Prostate gland (tissue), 2 donors: ENCODE measurements at places on chromosomes 7 and 10. TPM values are rescaled to one million over a fixed set of nuclear protein-coding genes. Genes with fewer than 3 reads are reported as not detected.

DNA sequence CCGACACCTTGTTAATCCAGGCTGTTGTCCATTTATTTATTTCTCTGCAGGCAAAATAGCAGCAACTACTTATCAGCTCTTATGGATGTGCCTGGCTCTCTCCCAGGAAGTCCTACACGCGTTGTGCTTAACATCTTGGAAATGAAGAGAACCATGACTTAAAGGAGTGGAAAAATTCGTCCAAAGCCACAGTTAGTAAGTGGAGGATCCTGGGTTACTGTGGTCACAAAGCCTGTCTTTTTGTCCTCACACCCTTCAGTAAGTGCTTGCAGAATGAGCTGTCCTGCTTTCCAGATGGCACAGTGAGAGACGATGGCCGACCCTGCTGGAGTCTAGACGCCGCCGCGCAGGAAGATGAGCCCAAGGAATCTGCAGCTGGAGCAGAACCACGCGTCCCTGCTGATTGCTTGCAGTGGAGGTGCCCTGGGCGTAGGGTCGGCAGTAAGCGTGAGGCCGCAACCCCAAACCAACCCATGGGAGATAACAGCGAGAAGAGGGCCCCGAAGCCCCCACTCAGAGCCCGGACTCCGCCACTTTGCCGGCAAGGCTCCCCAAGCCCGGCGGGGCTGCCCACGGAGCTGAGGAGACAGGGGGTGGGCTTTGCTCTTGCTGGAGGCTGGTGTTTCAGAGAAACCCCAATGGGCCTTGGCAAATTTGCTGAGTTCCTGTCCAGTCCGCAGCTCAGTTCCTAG, 178.6 kb downstream of the CXCL12 start:
- no peak for DNase-seq
- no peak overlapping the region for H3K4me3 ChIP-seq
- no peaks in the 10 kb centered on the region for H3K27me3 ChIP-seq
- no peaks in the 10 kb centered on the region for H3K36me3 ChIP-seq

GRCh38 chr10:103130910-103131309, 62.2 kb downstream of the NT5C2 start:
- H3K27ac ChIP-seq = no peak overlapping the region
- H3K4me3 ChIP-seq = no peak overlapping the region
- no peaks in the 10 kb centered on the region for H3K27me3 ChIP-seq
- no peaks in the 10 kb centered on the region for H3K36me3 ChIP-seq

Gene SEC61G
- 473 TPM for total RNA-seq

Gene CCNJ
- 6.3 TPM for total RNA-seq

- H3K27me3 ChIP-seq = no peaks in the 10 kb centered on the region
- H3K4me3 ChIP-seq = no peak overlapping the region
- H3K36me3 ChIP-seq = no peaks in the 10 kb centered on the region
- no peak for DNase-seq
- peaks cover 11% of the 10 kb centered on the region for H3K4me1 ChIP-seq
Observed at GRCh38 chr7:55427342-55427741, 62.2 kb downstream of the LANCL2 start.

Gene SEMA3C
- total RNA-seq = 147 TPM

DNA sequence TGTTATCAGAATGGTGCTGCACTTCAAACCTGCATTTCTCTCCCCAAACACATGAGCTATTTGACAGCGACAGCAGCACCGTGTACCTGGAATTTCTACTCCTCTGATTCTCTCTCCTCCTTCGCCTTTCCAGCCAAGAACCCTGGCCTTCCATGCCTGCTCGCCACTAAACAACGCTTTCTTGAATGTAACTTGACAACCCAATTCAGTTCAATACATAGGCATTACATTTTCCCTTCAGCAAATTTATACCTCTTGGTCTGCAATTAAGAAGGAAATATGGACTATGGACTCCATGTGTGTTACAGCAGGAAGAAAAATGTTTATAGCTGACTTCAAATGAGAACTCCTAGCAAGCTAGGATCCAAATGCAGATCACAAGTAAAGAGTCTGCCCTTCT, 162.6 kb upstream of the AUTS2 start:
- no peak for DNase-seq
- H3K27ac ChIP-seq = no peak overlapping the region
- no peaks in the 10 kb centered on the region for H3K36me3 ChIP-seq
- H3K4me3 ChIP-seq = no peak overlapping the region
- no peaks in the 10 kb centered on the region for H3K4me1 ChIP-seq
- no peaks in the 10 kb centered on the region for H3K27me3 ChIP-seq

- H3K36me3 ChIP-seq = no peaks in the 10 kb centered on the region
- no peak overlapping the region for H3K4me3 ChIP-seq
Observed at GRCh38 chr7:132590162-132590561, 13.9 kb upstream of the PLXNA4 start.

DNA sequence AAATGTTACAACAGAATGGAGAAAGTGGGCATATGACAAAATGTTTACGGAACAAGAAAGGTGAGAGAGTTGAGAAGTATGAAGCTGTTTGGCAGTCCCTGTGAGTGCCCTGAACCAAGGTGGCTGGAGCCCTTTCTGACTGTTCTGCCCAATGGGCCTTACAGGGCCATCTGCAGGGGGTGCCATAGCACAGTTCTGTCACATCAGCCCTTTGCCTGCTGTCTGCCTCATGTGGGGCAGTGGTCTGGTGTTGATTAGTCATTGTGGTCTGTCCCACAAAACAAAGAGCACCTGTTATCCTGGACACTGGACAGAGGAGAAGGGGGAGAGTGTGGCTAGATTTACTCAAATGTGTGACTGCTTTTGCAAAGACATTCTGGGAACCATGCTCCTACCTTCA, 51.5 kb upstream of the OSBPL3 start:
- H3K27ac ChIP-seq = no peak overlapping the region
- H3K4me1 ChIP-seq = no peaks in the 10 kb centered on the region
- H3K4me3 ChIP-seq = no peak overlapping the region
- H3K36me3 ChIP-seq = no peaks in the 10 kb centered on the region

GRCh38 chr7:132654150-132654549, 77.9 kb upstream of the PLXNA4 start:
- H3K27me3 ChIP-seq = no peaks in the 10 kb centered on the region
- no peak overlapping the region for H3K4me3 ChIP-seq
- H3K27ac ChIP-seq = no peak overlapping the region
- H3K36me3 ChIP-seq = no peaks in the 10 kb centered on the region
